Tongue (tissue), 3 donors: ENCODE measurements at places on chromosomes 1 and 21. TPM values are rescaled to one million over a fixed set of nuclear protein-coding genes. Genes with fewer than 3 reads are reported as not detected.

DNA sequence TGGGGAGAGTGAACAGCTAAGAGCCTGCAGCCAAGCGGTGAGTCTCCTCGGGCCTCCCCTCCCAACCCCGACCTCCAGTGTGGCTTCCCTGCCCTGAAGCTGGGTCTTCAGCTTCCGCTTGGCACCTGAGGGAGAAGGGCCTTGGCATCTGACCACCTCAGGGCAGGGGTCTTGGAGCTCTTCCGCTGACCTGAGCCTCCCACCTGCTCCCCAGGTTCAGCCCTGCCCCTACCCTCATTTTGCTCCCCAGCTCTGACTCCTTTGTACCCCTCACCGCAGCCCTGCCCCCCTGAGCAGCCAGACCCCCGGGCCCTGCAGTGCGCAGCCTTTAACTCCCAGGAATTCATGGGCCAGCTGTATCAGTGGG is 4.9 kb downstream of the ADAMTSL4 start:
- DNase-seq, result no peak

- DNase-seq, result peak; percentile 60
Observed at GRCh38 chr21:16424331-16424751, 694.6 kb downstream of the USP25 start.

DNA sequence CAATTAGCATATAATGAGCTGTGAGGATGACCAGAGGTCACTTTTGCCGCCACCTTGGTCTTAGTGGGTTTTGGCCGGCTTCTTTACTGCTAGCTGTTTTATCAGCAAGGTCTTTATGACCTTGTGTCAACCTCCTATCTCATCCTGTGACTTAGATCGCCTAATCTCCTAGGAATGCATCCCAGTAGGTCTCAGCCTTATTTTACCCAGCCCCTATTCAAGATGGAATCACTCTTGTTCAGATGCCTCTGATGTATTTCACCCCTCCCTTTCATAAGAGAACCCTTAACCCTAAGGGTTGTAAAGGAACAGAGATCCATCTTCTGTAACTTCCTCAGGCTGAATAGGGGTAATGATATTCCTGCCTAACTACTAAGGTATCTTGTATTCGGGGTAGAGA is 58.9 kb upstream of the PALMD start:
- no peak for DNase-seq

- DNase-seq, result no peak
Observed at GRCh38 chr1:28074892-28075511, 13.4 kb downstream of the EYA3 start.

DNA sequence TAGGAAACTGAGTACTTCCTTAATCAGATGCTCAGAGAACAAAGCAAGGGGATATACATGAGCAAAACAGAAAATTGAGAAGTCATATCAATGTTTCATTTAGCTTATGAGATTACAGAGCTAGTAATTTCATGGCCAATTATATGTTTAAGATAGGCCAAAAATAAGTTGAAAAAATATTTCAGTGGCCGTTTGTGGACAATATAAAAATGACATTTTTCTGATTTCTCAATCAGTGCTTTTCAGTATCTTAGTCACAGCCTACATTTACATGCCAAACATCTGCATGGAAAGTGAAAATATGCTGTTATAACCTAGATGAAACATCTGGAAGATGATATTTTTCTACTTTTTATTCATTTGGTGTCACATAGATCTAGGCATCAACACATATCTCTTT is 192.5 kb downstream of the HLX start:
- no peak for DNase-seq

DNA sequence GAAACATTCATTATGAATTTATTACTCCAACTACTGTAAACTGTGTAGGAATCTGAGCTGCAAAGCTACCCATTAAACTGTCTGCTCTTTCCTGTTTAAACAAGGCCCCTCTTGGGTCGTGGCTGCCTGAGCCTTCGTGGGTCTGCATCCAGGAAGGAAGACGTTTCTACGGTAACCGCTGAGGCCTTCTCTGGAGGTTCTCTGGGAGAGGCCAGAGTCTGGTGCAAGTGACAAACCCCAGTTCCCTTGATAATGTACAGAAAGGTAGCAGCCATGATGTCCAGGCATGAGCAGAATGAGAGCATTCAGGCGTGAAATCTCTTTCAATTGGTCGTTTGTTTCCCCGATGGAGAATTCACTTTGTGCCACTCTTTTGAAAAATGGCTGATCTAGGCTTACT is 350.2 kb downstream of the PLPP3 start:
- DNase-seq, result peak; percentile 36

DNA sequence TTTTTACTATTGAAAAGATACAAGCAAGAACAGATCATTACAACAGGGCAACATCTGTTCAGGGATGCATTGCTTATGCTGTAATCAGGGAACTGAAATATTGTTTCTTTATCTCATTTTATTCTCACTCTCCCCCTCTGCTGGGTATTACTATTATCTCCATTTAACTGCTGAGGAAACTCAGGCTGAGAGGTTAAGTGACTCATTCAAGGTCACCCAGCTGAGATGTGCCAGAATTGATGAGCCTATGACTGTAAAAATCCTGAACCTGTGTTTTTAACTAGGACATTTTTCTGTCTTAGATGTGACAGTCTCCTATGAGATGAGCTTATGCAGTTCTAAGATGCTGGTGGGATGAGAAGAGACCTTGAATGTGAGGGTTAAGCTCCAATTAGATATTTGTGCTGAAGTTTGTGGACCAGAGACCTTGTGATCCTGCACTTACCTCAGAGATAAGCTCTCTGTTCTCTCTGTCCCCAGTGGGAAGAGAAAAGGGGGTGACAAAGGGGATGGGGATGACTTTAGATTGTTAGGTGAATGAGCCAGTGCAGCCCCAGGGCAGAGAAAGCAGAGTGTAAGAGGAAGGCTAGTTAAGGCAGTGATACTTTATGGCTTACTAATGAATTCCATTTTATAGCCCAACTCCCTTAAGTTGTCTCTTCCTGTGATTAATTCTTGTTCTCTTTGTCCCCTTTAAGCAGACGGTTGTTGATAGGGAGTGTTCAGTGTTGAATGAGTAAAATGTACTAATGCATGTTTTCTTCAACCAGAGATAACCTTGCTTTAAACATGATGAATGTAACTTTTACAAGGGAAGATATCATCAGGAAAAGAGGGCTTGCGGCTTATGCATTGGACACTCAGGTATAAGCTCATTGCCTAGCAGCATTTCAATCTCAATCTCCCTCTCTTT is 111.4 kb downstream of the HLX start:
- no peak for DNase-seq

DNA sequence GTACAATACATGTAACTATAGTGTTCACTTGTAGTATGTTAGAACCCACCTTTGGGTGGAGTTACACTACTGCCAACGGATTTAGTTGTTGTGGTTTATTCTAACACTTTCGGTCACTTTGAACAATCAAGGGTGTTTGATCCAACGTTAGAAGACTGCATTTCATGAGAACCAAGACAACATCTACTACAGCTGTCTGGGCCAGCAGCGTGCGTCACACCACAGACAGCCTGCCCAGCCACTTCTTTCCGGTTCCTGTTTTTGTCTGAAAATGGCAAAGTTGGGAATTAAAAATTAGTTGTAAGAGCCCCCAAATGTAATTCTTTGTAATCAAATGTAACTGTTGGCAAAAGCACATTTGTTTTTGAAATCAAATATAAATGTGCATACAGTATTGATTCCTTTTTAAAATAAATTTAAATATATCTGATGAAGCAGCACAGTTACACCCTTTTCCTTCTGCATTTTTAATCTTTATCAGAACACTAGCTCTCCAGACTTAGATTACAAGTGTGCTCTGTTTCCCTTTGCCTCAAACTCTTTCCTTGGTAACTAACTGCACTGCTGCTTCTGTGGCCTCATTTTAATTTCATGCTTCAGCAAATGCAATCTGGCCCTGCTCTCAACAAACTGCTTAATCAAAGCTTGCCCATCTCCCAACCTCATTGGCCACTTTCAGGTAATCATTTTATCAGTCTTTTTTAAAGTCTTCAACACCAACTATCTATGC is 86.6 kb upstream of the DPH5 start:
- DNase-seq, result peak; percentile 7

- DNase-seq, result no peak
Observed at GRCh38 chr1:78410643-78411042, 80.1 kb upstream of the PTGFR start.

Gene NID1
- 158 TPM for total RNA-seq

Gene CALML6
- 108 TPM for total RNA-seq
